ENCODE measurements at places on chromosomes 3 and 15.

GRCh38 chr3:133956982-133957381, 61.3 kb upstream of the RAB6B start:
- no peak for DNase-seq

DNA sequence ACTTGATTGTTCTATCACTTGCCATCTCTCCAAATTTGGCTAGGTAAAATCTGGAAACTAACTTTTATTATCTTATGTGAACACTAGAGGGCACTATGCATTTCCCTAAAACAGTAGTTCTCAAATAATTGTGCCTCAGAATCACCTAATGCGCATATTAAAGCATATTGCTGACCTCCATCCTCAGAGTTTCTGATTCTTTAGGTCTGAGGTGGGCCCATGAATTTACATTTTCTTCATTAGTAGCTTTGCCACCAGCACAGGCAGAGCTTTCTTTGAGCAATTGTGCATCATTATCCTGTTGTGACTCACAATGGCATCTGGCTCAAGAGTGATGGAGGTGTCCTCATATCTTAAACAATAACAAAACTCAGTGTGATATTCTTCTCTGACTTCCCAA, 17.5 kb upstream of the BCHE start:
- no peak for DNase-seq

DNA sequence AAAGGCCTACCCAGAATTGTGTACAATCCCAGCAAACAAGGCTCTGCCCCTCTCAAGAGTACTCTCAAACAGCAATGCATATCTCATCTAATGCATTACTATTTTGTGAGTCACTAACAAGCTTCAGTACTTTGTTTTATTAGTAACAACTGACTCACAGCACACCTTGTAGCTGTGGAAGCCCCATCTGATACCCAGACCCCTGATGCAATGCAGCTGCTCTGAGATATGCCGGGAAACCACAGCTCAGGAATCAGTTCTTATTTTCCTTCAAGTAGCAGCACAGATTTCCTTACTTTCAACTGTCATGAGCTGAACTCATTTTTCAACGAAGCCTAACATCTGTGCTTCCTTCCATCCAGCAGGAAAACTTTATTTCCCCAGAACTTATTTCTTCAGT, 37.8 kb downstream of the CCNL1 start:
- peak; percentile 79 for DNase-seq

GRCh38 chr15:58314593-58315216, 117.1 kb upstream of the LIPC start:
- DNase-seq: no peak

DNA sequence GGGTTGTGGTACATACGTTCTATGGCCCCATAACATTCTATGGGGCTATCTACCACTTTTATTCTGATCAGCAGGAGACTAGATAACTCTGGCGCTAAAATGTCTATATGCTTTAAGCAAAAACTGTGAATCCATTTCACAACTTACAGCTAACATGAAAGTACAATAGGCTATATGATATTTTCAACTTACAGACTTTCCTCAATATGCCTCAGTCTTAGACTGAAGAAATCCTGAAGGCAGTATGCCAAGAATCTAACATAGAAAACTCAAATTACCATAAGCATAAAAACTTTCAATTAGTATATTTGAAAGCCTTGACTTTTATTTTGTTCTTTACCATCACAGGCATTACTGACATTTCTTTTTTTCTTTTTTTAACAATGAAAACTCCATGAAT, 81.4 kb downstream of the CBLB start:
- DNase-seq: no peak

GRCh38 chr15:52653431-52653964, 25.7 kb downstream of the ATOSA start:
- peak; percentile 74 for DNase-seq

GRCh38 chr3:195735036-195735695, 14.4 kb downstream of the MUC20 start:
- DNase-seq: no peak

- peak; percentile 71 for DNase-seq
Measured at GRCh38 chr3:183844606-183845005, 19.2 kb upstream of the MAP6D1 start.

GRCh38 chr15:101463270-101463669, 26.2 kb downstream of the PCSK6 start:
- no peak for DNase-seq

DNA sequence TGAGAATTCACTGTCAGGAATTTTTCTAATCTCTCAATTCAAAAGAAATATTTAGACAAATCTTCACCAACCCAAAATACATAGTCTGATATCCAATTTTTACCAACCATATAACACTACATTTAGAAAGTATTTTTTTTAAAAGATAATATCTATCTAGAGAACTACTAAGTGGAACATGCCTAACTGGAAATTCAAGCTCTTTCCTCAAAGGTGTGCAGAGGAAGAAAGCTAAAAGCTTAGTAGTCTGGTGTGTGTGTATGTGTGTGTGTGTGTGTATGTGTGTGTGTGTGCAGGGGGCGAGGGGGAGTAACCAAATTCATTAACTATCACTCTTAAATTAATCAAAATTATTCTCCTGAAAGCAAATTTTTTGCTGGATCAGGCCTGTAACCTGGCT, 797.3 kb downstream of the NAALADL2 start:
- DNase-seq: no peak

- DNase-seq: no peak
Measured at GRCh38 chr3:143699424-143699823, 148.8 kb downstream of the SLC9A9 start.

DNA sequence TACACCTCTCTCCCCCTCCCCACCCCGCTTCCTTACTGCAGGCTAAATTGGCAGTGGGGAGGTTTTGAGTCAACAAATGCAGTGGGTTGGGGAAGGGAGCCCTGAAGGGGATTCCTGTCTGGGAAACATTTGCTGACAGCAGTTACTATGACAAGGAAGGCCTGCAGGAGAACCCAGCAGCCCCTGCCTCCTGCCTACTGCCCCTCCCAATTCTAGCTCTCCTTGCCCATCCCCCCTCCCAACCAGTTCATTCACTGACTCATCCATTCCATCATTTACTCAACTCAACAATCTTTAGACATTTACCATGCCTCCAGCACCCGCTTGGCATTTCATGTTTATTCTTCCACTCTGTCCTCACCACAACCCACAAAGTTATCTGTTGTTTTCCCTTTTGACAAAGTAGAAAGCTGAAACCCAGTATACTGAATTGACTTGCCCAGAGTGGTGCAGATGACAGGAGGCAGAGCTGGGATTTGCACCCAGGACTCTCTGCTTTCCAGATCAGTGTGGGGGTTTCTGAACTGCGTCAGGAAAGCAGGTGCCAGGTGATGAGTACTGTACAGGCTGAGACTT, 75.0 kb downstream of the MAGEF1 start:
- peak; percentile 79 for DNase-seq

- no peak for DNase-seq
Measured at GRCh38 chr15:100735129-100736053, 133.0 kb downstream of the ASB7 start.

GRCh38 chr15:45180201-45180600, 7.6 kb downstream of the SHF start:
- no peak for DNase-seq

DNA sequence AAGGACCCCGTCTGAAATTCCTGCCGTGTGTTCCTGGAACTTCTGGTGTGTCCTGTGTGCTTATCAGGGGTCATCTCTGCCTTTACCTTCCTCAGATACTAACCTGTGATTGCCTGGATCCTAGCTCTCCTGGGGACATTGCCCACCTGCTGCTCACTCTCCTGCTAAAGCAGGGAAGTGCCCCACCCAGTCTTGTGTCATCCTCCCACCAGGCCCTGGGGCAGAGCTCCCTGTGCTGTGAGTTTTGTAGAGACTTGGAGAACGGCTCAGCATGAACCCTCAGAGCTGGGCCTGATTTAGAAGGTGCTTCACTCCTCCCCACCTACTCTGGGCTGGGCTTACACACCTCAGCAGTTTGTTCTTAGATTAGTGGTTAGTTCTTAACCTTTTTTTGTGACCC, 3.8 kb upstream of the TMEM44 start:
- no peak for DNase-seq

GRCh38 chr3:11363715-11364114, 91.5 kb downstream of the ATG7 start:
- no peak for DNase-seq

GRCh38 chr3:20916951-20917606, 731.1 kb upstream of the SGO1 start:
- no peak for DNase-seq

GRCh38 chr15:39102431-39102830, 478.4 kb upstream of the THBS1 start:
- DNase-seq: peak; percentile 65
